ENCODE measurements at places on chromosomes 2 and 18. TPM values are rescaled to one million over a fixed set of nuclear protein-coding genes. Genes with fewer than 3 reads are reported as not detected.

The RNF152 gene
- total RNA-seq, result 11.9 TPM

The HTR2B gene
- total RNA-seq, result 2.1 TPM

The PCARE gene
- total RNA-seq, result not detected

The PLEKHH2 gene
- 0.55 TPM for total RNA-seq

The ELOA2 gene
- not detected for total RNA-seq

The INHBB gene
- total RNA-seq, result not detected

The BUB1 gene
- total RNA-seq, result 26.9 TPM

The GTF2A1L gene
- 1.5 TPM for total RNA-seq

The ST6GAL2 gene
- 12.9 TPM for total RNA-seq

The DNAH7 gene
- 0.30 TPM for total RNA-seq

The ESPNL gene
- 1.5 TPM for total RNA-seq

The SMYD5 gene
- 26.5 TPM for total RNA-seq

The GREB1 gene
- total RNA-seq, result 0.83 TPM

The SPEG gene
- 36.2 TPM for total RNA-seq

The PLCD4 gene
- total RNA-seq, result 0.59 TPM

The TSGA10 gene
- 13.1 TPM for total RNA-seq

The COLEC11 gene
- total RNA-seq, result 2.4 TPM

The DHRS9 gene
- total RNA-seq, result 0.09 TPM

The SERPINB13 gene
- total RNA-seq, result not detected

The PLB1 gene
- 1.1 TPM for total RNA-seq

The CFC1 gene
- total RNA-seq, result not detected

The VSNL1 gene
- total RNA-seq, result not detected

The GLI2 gene
- 14.9 TPM for total RNA-seq

The GPR55 gene
- not detected for total RNA-seq

The CHRNA1 gene
- 1.5 TPM for total RNA-seq

The HOXD11 gene
- 7.8 TPM for total RNA-seq

The CTNNA2 gene
- 0.05 TPM for total RNA-seq

The SIX2 gene
- total RNA-seq, result not detected

The GREB1L gene
- 0.30 TPM for total RNA-seq

The SLC1A4 gene
- total RNA-seq, result 21.4 TPM

The SPR gene
- 35.9 TPM for total RNA-seq

The IL36RN gene
- total RNA-seq, result not detected

The FAP gene
- 272 TPM for total RNA-seq

The NRBP1 gene
- 112 TPM for total RNA-seq

The COL3A1 gene
- total RNA-seq, result 14,422 TPM

The LOXHD1 gene
- total RNA-seq, result not detected

The DYSF gene
- 0.30 TPM for total RNA-seq

The MCFD2 gene
- total RNA-seq, result 503 TPM

The MOGAT1 gene
- not detected for total RNA-seq

The ZNF385B gene
- total RNA-seq, result not detected

The STK36 gene
- total RNA-seq, result 37.0 TPM

The CFAP53 gene
- total RNA-seq, result 0.14 TPM

The DCDC2C gene
- total RNA-seq, result not detected

The SIX3 gene
- not detected for total RNA-seq

All from smooth muscle cell of the umbilical artery (primary cell).